ENCODE measurements at places on chromosomes 16 and 17.
A peak's percentile ranks its signal among the peaks of the same experiment; 100 is the strongest.

- no peak for DNase-seq
Observed at GRCh38 chr16:65919145-65919985, 447.1 kb upstream of the CDH5 start.

DNA sequence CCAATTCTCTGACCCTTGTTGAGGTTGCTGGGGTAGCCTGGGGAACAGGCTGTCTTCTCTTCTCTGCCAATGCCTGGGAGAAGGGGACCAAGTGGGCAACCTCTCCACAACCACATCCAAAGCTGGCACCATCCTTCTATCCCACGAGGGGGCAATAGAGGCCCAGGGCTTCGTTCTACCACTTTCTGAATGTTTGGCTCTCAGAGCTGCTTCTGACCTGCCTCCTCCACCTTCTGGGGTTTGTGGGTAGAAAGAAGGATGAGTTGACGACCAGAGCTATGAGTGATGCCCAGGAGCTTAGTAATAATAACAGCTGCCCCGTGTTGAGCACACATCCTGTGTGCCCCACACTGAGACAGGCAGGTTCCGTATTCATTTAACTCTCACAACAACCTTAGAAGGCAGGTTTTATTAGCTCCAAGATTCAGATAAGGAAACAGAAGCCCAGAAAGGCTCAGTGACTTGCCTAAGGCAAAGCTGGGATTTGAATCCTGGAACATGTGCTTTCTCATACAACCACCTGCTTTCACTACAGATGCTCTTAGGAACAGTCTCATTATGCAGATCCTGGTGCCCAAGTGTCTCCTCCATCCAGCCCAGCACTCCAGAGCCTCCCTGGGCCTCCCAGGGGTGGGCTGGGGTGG lies 11.1 kb downstream of the TSPOAP1 start:
- DNase-seq = no peak

DNA sequence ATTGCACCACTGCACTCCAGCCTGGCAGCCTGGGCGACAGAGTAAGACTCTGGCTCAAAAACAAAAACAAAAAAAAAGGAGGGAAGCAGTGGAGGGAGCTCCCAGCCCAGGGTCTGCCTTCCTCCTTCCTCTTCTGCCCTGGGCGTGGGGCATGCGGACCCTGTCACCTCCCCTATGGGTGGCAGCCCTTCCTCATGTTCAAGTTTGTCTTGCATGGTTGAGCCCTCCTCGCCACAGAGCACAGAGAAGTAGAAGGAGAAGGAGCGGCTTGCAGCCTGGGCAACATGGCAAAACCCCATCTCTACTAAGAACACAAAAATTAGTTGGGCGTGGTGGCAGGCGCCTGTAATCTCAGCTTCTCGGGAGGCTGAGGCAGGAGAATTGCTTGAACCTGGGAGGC lies 21.4 kb upstream of the TIMP2 start:
- DNase-seq = no peak

GRCh38 chr16:55976815-55977214 lies 101.6 kb upstream of the CES5A start:
- no peak for DNase-seq

- DNase-seq = peak; percentile 35
Observed at GRCh38 chr17:82228278-82228841, 482 bp upstream of the SLC16A3 start.

DNA sequence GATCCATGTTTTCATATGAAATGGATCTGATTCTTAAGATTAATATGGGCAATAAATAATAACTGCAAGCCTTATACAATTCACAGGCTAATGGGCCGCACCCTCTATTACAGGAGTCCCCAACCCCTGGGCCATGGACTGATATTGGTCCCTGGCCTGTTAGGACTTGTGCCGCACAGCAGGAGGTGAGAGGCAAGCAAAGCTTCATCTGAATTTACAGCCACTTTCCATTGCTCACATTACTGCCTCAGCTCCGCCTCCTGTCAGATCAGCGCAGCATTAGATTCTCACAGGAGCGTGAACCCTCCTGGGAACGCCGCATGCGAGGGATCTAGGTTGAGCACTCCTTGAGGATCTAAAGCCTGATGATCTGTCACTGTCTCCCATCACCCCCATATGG lies 26.8 kb downstream of the METTL16 start:
- DNase-seq = no peak
